Skeletal muscle cell (primary cell): ENCODE measurements at places on chromosomes 4 and X.

GRCh38 chrX:17553469-17553868 lies 178.5 kb downstream of the NHS start:
- no peak for DNase-seq

DNA sequence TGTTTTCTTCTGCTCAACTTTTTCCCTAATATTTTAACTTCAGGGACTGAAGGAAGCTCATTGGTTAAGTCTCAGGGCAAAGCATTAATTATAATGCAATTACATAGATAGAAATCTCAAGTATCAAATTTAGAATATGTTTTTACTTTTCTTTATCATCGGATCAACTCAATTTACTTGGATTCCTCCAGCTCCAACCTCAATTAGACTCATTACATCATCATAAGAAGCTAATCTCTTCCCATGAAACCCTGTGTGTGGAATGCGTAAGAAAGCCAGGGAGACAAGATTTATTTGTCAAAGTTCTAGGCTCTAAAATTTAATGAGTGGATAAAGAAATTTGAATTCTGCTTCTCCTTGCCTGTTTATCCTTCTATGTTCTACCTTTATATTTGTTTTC lies 918.4 kb downstream of the ADGRL3 start:
- no peak for DNase-seq

DNA sequence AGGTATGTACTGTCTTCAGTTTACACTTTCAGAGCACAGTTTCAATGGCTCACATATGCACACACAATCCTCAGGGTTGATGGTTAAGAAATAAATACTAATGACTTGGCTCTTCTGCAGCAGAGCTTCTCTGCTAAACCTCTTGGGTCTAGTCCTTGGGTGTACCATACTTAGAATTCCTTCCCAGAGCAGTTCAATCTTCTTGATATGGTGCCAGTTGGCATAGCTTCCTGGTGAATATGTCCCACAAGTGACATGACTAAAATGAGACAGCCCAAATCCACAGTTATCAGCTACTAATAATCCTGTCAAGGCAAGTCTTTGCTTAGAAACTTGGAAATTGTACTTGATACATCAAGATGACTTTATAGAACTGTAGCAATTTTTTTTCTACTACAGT lies 654.4 kb downstream of the IQCM start:
- no peak for DNase-seq

GRCh38 chr4:186360551-186360950 lies 94.6 kb downstream of the F11 start:
- no peak for DNase-seq

- peak; percentile 23 for DNase-seq
These were observed 80.2 kb downstream of the CRMP1 start for GRCh38 chr4:5812506-5813229.
